ENCODE measurements at places on chromosomes 1 and 21.

- no peak for DNase-seq
These were observed 36.2 kb upstream of the DMBX1 start for GRCh38 chr1:46453449-46453848.

DNA sequence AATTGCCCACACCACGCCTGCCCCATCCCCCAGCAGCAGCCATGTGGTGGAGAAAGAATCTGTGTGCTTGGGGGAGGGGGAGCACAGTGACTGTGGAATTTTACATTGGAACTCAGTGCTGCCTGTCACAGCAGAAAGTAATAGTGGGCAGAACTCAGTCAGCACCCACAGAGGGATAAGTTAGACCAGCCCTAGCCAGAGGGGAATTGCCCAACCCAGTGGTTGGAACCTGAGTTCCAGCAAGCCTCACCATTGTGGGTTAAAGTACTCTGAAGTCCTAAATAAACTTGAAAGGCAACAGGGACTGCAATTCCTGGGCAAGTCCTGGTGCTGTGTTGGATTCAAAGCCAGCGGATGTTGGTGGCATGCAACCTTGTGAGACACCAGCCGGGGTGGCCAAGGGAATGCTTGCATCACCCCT lies 88.8 kb downstream of the MRPL39 start:
- DNase-seq: no peak

- DNase-seq: no peak
These were observed 75.0 kb downstream of the CD34 start for GRCh38 chr1:207835958-207836357.

DNA sequence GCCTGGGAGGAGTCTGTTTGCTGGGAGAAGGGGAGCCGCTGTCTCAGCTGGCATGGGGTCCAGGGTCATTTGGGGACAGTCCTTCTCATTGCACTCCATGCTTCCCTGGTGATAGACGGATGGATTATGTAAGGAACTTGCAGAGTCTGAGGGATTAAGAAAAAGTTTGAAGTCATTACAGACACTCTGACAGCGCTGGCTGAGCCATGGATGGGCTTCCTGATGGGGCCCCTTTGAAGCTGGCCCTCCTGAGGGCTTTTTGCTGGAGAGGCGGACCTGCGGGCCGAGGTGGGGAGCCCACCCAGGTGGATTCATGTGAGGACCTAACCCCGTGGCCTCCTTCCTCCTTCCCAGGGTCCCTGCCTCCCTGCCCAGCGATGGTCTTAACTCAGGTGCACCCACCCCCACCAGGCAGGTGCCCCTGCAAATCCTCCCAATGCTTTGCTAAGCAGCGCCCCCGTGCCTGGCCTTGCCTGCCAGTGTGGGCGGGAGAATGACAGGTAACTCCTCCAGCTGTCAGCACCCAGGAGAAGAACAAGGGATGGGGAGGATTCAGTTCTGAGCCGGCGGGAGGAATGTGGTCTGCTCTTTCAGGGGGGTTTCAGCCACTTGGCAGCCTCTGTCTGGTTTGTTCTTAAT lies 24.2 kb upstream of the C1orf174 start:
- DNase-seq: no peak

DNA sequence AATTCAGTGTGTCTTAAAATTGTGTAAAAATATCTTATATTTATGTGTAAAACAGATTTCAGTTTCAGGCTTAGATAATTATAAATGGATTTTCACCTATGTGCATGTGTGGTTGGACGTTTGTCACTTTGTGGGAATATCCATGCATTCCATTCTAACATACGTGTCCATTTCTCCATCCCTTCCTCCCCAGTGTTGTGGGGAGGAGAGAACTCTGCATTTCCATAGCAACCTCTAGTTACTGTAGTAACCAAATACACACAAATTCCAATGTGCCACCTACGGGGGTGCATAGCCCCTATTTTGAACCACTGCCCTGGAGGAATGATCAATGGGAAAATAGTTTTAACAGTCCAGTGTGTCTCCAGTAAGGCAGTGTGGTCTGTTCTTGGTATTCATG lies 79.0 kb downstream of the RASAL2 start:
- no peak for DNase-seq

DNA sequence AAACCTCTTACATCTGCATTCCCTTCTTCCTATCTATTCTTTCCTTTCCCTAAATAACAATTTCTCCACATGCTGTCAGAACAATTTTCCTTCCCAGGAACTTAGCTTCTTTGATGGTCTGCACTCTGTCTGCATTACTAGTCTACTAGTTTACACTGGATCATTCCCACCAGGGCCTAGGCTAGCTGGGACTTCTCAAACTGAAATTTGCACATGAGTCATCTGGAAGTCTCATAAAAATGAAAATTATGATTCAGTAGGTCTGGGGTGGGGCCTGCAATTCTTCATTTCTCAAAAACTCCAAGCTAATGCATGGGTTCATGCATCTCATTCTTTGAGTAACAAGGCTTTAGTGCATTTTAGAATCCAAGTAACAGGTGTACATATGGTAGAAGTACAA lies 74.2 kb downstream of the GABPA start:
- DNase-seq: no peak

- no peak for DNase-seq
These were observed 156.2 kb downstream of the PLA2G4A start for GRCh38 chr1:186984959-186985358.

DNA sequence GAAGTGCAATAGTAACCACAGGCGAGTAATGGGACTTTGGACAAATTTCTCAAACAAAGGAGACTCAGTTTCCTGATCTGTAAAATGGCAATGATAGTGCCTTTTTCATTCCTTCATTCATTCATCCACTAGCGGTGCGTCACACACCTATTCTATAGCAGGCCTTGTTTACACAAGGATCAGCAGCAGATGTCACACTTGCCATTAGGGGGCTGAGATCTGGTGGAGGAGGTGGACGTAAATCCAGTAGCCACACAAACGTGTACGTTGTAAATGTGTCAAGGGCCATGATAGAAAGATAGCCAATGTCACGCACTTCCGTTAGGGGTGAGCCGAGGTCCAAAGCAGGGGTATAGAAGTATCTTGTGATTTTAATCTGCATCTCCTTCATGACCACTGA lies 34.2 kb downstream of the SERINC2 start:
- DNase-seq: no peak

DNA sequence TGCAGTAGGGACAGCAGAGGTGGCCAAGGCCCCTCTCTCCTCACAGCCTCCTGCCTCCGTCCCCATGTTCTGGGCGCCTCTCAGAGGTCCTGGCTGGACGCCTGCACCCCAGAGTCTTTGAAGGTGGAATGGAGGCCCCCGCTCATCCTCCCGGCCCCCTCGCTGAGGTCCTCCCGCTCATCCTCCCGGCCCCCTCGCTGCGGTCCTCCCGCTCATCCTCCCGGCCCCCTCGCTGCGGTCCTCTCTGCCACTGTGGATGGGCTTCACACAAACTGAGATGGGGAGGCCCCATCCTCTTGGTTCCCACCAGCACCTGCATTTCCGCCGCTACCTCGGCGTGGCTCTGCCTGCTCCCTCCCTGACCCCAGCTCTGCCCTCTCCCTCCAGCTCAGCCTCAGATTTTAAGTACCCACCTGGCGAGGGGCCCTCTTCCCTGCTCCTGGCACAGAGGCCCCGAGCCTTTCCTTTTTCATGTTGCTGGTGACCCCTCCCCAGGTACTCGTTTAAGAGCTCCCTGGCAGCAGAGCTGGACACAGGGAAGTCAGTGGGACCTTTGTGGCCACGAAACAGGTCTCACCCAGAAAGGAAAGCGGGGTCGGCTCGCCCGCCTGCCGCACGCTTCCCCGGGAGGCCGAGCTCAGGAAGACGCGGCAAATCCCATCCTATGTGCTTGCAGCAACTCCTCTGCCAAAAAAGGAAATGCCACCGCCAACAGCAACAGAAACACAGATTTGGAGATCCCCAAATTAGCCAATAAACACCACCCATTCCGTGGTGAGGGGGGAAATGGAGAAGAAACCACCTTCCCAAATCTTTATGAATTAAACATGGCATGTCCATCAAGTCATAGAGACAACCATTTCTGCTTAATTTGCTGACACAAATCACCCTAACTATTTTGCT lies 143.7 kb downstream of the PRDM16 start:
- no peak for DNase-seq

DNA sequence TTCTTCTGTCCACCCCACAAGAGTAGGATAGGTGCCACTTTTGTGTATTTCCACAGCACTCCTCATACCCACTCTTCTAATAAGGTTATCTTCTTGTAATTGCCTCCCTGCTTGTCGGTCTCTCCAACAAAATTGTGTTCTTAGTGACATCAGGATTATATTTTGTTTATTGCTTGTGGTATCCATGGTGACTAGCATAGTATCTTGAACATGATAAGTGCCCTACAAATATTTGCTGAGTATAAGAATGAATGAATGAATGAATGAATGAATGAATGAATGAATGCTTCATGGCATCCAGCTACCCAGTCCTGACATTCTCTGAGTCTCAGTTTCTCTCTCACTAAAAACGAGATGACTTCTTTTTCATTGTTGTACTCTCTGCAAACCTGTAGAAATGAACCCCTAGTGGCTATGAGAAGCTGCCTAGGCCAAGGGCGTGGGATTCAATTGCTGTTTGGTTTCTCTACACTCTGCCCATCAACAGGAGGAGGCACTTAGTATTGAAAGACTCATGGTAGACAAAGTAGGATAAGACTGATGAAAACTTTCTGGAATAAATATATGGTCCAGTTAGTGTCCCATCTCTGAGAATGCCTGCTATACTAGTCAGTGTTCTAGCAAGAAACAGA lies 121.0 kb downstream of the TMEM53 start:
- no peak for DNase-seq

DNA sequence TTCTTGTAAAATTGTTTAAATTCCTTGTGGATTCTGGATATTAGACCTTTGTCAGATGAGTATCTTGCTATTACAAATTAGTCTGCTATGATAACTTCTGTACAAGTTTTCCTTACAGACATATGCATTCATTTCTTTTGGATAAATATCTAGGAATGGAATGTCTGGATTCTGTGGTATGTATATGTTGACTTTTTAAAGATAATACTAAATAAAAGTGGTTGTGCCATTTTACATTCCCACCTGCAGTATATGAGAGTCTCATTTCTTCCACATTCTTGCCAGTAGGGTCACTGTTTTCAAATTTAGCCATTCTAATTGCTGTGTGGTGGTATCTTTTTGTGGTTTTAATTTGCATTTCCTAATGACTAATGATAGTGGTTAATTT lies 53.9 kb downstream of the SYDE2 start:
- no peak for DNase-seq

GRCh38 chr1:213988507-213989001 lies 781 bp downstream of the PROX1 start:
- DNase-seq: peak; percentile 38

DNA sequence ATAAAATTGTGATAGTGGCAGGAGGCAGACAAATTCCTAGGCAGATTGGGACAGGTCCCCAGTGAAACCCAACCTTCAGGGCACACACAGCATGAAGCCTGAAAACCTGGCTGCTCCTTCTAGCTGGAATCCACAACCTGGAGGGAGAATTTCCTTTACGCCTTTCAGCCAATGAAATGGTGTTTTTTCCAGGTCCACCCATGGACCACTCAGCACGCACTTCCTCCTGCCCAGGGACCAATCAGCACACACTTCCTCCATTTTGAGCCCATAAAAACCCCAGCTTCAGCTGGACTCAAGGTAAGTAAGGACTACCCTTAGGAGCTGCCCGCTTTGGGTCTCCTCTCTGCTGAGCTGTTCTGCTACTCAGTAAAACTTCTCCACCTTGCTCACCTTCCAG lies 120.1 kb downstream of the AKT3 start:
- no peak for DNase-seq

DNA sequence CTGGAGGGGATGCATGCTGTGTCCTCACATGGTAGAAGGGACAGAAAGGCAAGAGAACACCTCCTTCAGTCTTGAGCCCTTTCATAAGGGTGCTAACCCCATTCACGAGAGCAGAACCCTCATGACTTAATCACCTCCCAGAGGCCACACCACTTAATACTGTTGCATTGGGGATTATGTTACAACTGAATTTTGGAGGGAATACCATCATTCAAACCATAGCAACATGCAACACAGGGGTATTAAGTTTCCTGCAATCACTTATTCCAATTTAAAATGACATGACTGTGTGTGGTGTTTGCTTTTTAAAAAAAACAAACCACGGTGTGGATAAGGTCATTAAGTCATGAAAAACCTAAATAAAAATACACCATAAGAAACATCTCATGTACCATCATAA lies 3.1 kb upstream of the LIN9 start:
- DNase-seq: no peak

- DNase-seq: no peak
These were observed 95.6 kb downstream of the RERE start for GRCh38 chr1:8721679-8722324.

- DNase-seq: no peak
These were observed 37.5 kb upstream of the ARF1 start for GRCh38 chr1:228044961-228045360.

- no peak for DNase-seq
These were observed 92.6 kb downstream of the ATG4C start for GRCh38 chr1:62876535-62876934.

Data from nucleus accumbens (tissue), 56 donors.